M059J (cell line): ENCODE measurements at places on chromosomes 6 and 20. TPM values are rescaled to one million over a fixed set of nuclear protein-coding genes. Genes with fewer than 3 reads are reported as not detected.
A peak's percentile ranks its signal among the peaks of the same experiment; 100 is the strongest.

DNA sequence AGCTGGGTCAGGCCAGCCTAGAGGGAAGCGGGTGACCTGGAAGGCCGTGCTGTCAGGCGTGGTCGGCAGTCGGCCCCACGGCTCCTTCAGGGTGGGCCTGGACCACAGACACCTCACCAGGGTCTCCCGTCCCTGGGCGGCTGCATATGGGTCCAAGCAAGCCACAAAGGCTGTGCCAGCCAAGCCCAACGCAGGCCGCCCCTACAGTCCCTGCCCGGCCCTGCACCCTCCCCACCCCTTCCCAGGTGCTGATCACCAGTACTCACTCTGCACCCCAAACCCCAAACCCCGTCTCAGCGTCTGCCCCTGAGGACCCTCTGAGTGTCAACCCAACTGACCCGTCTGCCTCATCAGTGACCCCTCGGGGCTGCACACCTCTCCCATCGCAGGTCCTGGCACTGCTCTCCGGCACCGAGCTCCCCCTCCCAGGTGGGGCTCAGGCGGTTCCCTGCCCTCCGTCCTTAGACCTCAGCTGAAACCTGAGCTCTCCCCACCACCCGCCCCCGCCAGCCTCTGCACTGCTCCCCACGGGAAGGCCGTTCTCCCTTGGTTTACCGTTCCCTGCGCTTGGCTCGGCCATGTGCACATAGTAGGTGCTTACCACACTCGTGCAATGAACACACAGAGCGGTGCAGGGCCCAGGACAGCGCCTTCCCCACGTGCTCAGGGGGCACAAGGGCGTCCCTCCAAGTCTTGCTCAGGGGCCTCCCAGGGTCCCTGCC, 1.5 kb upstream of the PPDPF start:
- DNase-seq: no peak

- DNase-seq: no peak
Measured at GRCh38 chr6:136657666-136658065, 107.4 kb upstream of the MAP7 start.

DNA sequence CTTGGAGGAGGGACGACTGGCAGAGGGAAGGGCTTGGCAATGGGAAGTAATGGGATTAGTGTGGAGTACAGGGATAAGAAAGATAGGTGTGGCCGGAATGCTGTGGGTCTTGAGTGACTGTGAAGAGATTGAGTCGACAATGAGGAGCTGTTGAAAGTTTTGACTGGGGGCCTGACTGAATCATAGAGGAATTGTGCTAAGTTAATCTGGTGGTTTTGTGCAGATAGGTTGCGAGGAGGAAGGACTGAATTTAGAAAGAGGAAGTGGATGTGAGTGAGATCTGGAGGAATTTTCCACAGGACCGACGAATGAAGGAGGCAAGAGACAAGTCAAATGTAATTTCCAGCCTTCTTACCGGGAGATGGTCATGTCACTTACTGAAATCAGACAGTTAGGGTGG, 143.9 kb upstream of the RALGAPA2 start:
- DNase-seq: peak; percentile 49

The REM1 gene
- not detected in 2 replicates for total RNA-seq

The BCAS1 gene
- 0.07 TPM in 1 of 2 replicates, not detected in the other for total RNA-seq
